Stimulated activated naive CD4-positive, alpha-beta T cell (primary cell): ENCODE measurements at places on chromosomes 5 and 9.

DNA sequence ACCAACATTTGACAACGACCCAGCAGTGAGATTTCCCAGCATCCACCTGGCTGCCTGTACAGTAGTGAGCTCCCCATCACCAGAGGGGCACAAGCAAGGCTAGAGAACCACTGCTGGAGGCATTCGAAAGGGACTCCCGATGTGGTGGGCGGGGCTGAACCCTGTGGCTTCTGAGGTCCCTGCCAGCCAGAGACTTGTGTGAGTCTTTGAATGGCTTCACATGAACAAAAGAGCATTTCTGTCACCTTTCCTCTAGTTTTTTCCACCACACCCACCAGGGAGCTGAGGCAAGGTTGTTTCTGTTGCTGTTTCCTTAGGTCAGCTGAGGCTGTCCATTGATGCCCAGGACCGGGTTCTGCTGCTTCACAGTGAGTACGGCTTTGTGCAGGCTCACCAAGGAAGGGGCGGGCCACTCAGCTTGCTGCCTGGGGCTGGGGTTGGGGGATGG lies 15.7 kb downstream of the RGS3 start:
- no peak for DNase-seq

DNA sequence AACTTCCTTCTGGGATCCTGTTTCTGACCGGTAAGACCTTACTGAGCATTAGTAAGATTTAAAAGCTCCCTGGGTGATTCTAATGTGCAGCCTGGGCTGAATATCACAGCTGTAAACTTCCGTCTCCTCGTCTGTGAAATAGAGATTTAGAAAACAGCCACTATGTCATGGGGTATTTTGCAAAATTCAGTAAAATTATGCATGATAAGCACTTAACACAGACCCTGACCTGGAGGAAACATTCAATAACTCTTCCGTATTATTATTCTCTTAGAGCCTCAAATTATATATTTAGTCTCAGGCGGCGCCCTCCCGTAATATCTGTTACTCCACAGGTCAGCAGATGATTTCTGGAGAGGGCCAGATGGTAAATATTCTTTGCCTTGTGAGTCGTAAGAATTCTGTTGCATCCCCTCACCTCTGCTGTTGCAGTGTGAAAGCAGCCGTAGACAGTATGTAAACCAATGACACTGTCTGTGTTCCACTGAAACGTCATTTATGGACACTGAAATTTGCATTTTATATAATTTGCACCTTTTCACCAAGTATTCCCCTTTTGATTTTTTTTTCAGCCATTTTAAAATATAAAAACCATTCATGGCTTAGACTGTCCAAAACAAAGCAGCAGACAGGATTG lies 39.2 kb upstream of the RARS1 start:
- DNase-seq = no peak

GRCh38 chr5:151523335-151523734 lies 67.8 kb downstream of the FAT2 start:
- DNase-seq = peak; percentile 17

DNA sequence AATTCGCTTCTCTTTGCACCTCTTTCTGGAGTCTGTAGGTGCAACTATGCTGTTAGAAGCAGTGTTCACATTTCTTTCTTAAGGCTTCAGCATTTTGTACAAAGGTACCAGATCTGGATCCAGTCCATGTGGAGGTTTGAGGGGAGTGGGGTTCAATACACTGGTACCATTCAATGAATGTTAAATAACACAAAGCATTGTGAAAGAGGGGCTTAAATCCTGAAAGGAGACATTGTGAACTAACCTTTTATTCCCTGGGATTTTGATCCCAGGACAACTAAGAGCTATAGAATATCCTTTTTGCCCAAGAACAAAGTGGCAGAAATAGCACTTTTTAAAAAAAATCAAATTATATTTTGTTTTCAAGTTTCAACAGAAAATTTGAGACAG lies 107.7 kb upstream of the VCAN start:
- no peak for DNase-seq

DNA sequence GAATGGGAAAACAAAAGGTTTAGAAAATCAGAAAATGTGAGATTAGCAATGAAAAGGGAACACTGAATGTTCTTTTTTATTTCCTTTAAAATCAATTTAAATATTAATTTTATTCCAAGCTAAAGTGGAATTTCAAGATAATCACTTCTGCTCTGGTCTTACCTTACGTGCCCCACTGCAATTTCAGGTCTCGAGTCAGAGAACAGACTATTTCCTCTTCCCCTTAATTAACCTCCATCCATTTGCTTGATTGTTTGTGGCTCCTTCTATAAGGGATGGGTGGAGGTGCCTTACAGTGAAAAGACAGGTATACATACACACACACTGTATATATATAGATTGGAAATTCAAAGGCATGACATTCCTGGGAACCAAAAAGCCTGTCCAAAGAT lies 137.1 kb downstream of the SUSD1 start:
- DNase-seq = no peak

GRCh38 chr5:83396662-83397061 lies 74.9 kb upstream of the VCAN start:
- no peak for DNase-seq

DNA sequence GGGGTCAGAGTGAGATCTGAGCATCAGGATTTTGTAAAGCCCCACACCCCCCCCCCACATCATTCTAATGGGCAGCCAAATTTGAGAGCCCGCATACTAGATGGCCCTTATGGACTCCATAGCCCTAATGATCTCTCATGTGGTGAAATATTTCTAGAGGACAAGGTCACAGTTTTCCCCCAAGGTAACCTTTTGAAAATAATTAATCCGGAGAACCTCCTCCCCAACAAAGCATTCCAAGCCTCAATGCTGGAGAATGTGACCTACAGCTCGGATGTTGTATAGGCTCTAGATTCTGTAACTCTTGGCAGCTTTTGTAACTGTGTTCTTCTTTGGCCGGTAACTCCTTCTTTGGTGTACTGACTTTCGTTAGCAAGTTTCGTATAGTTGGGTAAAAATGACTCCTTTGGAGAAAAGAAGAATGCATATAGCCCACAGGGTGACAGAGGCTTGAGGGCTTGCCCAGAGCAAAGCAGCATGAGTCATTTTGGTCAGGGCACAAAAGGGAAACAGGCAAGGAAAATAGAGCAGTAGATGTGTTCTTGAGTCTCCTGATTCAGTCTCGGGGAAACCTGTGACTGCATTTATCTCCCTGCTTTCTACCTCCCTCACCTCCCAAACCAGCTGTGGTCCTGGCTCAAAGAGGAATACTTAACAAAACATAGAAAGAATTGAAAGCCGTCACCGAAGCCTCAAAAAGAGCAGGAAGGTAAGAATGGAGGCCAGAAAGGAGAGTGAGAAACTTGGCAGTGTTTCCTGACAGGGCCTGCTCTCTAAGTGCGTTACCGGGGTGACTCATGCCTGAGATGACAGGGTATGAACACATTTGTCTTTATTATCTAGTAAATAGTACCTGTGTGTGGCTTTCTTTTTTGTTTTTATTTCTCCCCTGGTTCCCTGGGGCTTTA lies 6.6 kb upstream of the XPA start:
- DNase-seq = no peak

- DNase-seq = no peak
Observed at GRCh38 chr9:85600675-85601263, 141.0 kb downstream of the AGTPBP1 start.

- no peak for DNase-seq
Observed at GRCh38 chr9:19243366-19244033, 13.0 kb downstream of the DENND4C start.

DNA sequence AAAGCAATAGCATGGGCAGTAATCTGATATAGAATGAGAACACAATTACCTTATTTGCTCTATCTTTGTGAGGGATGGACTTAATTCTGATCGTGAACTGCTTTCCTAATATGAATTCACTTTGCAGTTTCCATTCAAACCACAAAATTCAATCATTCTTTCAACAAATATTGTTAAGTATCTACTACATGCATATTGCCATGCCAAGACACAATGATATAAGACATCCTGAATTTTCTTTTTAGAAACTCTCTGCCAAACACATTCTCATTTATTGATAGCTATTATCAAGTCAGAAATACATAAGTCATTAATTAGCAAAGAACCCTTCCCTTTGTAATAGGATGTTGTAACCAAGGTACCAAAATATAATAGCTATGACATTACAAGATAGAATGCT lies 121.6 kb upstream of the TARS1 start:
- DNase-seq = no peak

DNA sequence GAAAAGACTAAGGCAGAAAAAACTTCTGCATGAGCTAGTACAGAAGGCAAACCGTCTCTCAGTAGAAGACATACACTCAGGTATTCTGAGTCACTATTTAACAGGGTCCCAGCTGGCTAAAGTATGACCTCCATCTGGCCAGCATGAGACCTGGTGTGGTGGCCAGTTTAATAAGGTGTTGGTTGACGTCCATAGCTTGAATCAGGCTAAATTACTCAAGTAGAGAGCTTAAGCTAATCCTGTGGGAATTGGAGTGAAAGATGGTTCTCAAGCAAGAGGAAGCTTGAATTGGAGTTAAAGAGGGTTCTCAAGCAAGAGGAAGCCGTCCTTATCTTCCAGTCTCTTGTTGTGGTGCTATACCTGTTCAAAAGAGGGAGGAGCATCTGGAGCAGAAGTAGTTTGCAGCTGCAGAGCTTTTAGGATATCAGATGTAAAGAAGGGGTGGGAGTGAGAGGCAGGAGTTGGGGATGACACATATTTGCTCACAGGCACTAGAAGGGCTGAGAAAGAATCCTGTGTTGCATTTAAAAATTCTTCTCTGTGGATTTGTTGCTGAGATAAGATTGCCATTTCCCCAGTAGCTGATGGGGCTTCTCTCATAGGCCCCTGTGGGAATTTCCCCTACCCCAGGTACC lies 136.1 kb upstream of the RUSC2 start:
- DNase-seq = no peak

- no peak for DNase-seq
Observed at GRCh38 chr5:151406322-151406947, 41.0 kb upstream of the SLC36A1 start.

DNA sequence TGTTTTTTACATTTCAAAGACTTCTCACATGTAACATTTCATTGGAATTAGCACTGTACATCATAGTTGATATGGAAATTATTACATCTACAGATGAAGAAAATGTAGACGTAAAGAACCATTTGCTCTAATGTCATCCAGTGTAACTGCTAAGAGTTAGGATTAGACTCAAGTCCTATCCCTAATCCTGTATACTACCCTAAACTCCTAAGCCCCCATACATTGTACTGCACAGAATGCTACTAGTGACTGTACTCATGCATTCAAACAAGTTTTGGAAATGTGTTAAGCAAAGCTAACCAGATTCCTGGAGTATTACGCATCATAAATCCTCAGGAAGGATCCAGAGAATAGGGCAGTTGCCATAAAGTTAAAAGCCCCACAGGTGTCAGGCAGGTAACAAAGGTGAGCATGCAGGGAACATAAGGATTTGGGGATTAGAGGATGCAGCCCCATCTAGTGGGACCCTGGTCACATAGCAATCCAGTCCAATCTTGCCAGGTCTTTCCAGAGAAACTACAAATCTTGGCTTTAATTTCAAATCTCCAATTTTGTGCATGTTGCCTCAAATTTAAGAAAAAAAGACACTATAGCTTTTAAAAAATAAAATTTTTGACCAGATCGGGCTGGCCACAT lies 32.0 kb downstream of the HAVCR1 start:
- no peak for DNase-seq

- DNase-seq = no peak
Observed at GRCh38 chr5:585962-586628, 26.0 kb upstream of the CEP72 start.

GRCh38 chr5:141382469-141383294 lies at the start of gene PCDHGA7:
Gene PCDHGA7, plus strand, starts transcription at chr5:141382742. Its CDS starts 158 bp downstream, at chr5:141382900.
- DNase-seq = no peak

DNA sequence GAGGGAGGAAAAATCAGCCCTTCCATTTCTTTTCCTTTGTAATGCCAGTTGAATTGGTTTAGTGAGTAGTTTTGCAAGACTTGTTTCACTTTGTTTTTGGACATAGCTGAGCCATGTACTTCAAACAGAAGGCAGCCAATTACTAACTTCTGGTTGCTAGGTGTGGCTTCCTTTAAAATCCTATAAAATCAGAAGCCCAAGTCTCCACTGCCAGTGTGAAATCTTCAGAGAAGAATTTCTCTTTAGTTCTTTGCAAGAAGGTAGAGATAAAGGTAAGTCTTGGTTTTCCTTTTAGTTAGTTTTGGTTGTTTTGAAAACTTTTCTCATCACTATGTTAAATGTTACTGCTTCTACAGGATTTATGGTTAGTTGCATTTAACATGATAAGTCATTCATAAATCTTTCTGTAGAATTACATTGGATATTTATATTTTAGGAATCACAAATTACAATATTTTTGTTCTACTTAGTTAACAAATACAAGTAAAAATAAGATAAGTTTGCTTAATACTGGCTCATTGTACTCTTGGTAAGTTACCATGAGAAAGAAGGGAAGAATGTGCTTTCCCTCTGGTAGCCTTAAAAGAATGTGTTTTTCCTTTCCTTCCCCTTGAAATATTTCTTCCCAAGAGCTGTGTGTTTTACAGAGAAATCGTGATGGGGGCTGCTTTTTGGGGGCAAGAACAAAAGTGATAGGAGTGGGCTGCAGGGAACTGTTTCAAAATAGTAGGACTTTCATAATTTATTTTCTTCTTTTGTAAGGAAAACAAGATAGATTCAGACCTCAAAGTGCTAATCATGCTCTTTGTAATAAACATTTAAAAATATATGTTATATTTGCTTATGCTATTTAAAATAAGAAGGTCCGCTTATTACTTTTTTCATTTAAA lies at the start of gene ANXA1:
TSS of gene ANXA1 (plus strand) at position 213 of the 890 bp plus-strand sequence. CDS start 6,671 bp downstream, outside the sequence.
- peak; percentile 71 for DNase-seq

DNA sequence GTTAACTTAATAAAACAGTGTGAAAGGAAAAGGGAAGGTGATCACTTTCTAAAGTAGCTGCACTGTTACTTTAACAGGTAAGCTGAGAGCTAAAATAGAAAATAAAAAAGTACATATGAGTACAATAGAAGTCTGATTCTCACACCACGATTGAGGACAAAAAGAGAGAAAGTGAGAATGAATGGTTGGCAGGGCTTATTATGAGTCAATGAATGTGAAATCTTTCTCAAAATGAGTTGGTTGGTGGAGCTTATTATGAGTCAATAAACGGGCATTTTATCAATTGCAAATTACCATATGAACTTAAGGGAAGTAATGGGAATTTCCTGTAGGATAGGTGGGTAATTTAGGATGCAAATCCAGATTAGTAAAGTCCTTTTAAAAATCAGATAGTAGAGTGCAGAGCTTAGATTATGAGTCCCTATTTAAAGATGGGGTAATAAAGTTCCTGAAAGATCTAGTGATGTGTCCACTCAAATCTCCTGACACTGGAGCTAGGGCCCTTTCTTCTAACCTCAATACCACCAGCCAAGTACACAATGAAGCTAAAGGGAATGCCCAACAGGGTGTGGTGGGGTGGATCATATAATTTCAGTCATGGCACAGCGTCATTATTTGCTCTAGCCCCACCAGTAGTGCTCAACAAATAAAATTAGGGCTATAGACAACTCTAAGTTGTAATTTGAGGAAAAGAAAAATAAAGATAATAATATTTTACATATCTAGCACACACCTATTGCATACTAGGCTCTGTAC lies 21.1 kb upstream of the TLR4 start:
- no peak for DNase-seq

DNA sequence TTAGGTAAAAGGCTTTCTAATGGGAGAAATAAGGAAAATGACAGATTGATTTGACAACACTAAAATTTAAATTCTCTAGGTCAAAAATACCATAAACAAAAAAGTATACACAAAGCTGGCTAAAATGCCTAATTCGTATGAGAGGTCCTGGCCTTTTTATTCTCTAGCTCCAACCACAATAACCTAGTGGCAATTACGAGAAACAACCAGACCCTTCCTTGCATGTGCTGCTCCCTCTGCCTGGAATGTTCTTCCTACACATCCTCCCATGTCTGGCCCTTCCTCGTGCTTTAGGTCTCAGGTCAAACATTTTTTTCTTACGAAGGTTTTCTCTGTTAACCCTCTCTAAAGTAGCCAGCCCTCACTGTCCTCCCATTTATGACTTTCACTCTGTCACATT lies 176.4 kb upstream of the PLPPR1 start:
- DNase-seq = no peak
